ENCODE measurements at places on chromosomes 12 and 14. TPM values are rescaled to one million over a fixed set of nuclear protein-coding genes. Genes with fewer than 3 reads are reported as not detected.
A peak's percentile ranks its signal among the peaks of the same experiment; 100 is the strongest.

GRCh38 chr14:73610687-73611086 lies 1.6 kb upstream of the ACOT6 start:
- no peaks in the 10 kb centered on the region for H3K27me3 ChIP-seq
- no peak overlapping the region for H3K27ac ChIP-seq
- no peaks in the 10 kb centered on the region for H3K36me3 ChIP-seq
- no peak overlapping the region for H3K4me3 ChIP-seq
- H3K4me1 ChIP-seq = no peaks in the 10 kb centered on the region

DNA sequence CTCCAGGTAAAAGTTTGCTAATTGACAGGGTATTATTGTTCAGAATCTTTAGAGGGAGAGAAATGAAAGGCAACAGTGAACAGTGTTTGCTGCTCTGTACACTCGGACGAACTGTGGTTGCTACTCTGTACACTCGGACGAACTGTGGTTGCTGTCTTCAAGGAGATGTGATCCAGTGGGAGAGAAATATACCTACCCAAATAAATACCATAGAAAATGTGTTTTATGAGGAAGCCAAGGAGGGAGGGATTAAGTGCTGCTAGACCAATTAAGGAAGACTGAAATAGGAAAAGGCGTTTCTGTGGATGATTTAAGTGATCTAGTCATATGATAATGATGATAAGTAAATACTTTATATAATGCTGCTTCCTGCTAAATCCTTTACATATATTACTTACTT lies 2.7 kb downstream of the STK38L start:
- no peaks in the 10 kb centered on the region for H3K4me1 ChIP-seq
- H3K4me3 ChIP-seq = no peak overlapping the region
- H3K27me3 ChIP-seq = no peaks in the 10 kb centered on the region

- peaks cover 33% of the 10 kb centered on the region for H3K4me1 ChIP-seq
- H3K27me3 ChIP-seq = no peaks in the 10 kb centered on the region
- DNase-seq = peak; percentile 84
- H3K27ac ChIP-seq = peak overlapping the region; percentile 86
Measured at GRCh38 chr14:89489761-89490437, 72.9 kb upstream of the FOXN3 start.

The RASAL1 gene
- total RNA-seq = 0.04 TPM

The KRT3 gene
- total RNA-seq = not detected

The CLEC4E gene
- total RNA-seq = 0.09 TPM

Measured in muscle of leg (tissue), 16 donors.